ENCODE measurements at places on chromosomes 4 and X. TPM values are rescaled to one million over a fixed set of nuclear protein-coding genes. Genes with fewer than 3 reads are reported as not detected.

DNA sequence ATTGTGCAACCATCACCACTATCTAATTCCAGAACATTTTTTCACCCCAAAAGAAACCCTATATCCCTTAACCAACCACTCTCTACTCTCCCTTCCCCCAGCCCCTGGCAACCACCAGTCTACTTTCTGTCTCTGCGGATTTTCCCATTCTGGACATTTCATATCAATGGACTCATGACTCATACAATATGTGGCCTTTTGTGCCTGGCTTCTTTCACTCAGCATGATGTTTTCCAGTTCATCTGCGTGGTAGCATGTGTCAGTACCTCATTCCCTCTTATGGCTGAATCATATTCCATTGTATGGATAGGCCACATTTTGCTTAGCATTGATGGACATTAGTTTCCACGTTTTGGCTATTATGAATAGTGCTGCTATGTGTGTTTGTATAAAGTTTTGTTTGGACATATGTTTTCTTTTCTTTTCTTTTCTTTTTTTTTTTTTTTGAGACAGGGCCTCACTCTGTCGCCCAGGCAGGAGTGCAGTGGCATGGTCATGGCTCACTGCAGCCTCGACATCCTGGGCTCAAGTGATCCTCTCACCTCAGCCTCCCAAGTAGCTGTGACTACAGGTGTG, 335.4 kb downstream of the BCOR start:
- DNase-seq, result no peak

- no peak for DNase-seq
Observed at GRCh38 chrX:103747163-103747562, 29.5 kb upstream of the PLP1 start.

GPR143 gene
- total RNA-seq, result 1.6 TPM

DNA sequence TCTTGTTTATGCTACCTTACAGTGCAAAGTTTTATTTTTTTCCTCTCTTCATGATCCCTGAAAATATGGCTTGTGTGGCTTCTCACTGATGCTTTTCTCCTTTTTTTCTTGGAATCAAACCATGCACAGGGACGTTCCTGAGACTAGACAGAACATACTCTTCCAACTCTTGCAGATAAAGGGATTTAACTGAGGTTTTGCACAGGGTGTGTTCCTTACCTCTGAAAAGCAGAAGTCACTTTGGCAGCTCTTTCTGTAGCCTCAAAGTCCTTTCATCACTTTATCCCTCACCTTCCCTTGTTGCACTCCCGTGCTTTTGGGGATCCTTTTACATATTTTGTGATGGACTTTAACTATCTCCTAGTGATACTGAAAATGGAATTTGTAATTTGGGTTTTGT, 300.1 kb downstream of the SPRY1 start:
- DNase-seq, result no peak

GRCh38 chrX:93319609-93320008, 353.8 kb downstream of the NAP1L3 start:
- no peak for DNase-seq

DNA sequence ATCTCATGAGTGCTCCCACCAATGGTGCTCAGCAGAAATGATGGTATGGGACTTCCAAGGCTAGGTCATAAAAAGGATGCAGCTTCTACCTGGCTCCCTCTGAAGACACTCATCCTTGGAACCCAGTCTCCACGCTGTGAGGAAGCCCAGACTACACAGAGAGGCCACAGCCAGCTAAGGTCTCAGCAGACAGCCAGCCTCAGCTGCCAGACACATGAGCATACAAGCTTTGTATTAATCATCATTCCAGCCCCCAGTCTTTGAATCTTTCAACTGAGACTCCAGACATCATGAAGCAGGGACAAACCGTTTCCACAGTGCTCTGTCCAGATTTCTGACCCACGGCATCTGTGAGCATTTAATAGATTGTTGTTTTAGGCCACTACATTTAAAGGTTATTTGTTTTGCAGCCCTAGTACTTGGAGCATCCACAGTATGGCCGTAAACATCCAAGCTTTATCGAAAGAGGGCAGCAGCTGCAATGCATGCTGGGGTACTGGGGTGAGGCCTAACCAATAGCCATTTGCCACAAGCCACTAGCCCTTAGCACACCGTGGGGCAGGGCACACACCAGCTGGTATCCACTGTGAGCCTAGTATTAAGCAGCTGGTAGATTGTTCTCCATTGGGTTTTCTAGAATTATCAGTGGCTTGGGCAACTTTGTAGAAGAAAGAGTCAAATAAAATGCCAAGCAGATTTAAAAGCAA, 449.1 kb downstream of the BCOR start:
- no peak for DNase-seq

F11 gene
- not detected for total RNA-seq

DNA sequence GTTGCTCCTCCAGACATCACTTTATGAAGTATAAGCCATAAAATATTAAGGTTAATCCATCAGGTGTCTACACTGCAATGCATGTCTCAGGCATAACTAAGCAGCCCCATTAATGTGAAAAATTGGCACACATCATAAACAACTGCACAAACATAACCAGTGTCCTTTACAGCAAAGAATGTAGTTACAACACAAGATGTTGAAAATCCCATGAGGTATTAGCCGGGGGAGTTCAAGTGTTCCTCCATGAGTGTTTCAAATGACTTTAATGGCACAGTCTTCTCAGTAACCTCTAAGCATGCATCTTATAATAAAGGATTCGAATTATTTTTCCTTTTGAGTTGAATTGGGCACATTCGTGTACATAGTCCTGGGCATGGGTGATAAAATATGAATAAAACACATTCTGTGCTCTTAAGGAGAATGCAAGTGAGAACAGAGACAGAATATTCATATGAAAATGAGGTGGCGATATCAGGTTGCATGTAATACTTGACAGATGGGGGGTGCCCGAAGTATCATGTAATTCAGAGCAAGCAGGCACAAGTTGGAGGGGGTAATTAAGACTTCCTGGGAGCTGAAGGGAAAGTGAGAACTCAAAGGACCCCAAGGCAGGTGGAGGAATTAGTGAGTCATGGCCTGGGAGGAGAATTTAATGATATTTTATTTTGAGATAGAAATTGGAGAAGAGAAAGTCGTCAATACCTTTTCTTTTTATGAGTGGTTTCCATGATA, 18.2 kb upstream of the VCX2 start:
- DNase-seq, result no peak

- DNase-seq, result no peak
Observed at GRCh38 chrX:63058204-63058603, 292.9 kb downstream of the SPIN4 start.

TMEM35A gene
- total RNA-seq, result 6.8 TPM

DNA sequence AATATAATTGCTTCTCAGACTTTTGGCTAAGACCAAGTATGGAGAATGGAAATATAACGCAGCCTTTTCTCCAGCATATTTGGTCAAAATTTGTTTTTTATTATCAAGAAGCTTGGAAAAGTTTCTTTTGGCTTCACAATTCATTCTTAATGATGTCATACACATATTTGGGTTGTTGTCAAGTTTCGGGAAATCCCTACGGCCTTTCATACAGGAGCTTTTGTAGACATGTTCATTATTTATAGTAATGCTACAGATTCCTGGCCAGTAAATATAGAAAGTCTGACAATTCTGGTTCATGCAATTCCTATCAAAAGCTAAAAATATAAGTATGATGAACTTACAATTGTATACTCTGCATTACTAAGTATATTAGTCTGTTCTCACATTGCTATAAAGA, 112.9 kb downstream of the IRF2 start:
- no peak for DNase-seq

DNA sequence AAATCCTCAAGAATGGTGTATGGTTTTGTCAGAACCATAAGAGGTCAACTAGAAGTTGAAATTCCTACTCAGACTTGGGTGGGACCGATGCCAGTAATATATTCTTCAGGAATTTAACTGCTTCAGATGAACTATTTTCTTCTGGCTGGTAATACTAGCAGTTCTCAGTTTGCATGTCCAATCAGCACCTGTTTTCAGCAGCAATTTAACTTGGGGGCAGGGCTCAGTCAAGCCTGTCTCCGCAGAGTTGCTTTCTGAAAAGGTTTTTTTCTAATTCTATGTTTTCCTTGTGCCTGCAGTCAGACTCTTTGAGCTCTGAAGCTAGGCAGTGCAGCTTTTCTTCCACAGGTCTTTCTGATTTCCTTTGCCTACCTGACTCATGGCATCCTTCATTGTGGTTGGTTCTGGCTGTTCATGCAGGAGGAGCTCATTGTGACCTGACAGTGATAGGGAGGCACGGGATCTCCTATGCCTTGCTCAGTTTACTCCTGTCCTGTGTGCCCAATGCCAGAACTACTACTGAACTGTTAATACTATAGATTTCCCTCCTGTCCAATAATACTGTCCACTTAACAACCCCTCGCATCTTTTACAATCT, 17.3 kb upstream of the FMR1 start:
- DNase-seq, result no peak

HEPH gene
- total RNA-seq, result 126 TPM

DNA sequence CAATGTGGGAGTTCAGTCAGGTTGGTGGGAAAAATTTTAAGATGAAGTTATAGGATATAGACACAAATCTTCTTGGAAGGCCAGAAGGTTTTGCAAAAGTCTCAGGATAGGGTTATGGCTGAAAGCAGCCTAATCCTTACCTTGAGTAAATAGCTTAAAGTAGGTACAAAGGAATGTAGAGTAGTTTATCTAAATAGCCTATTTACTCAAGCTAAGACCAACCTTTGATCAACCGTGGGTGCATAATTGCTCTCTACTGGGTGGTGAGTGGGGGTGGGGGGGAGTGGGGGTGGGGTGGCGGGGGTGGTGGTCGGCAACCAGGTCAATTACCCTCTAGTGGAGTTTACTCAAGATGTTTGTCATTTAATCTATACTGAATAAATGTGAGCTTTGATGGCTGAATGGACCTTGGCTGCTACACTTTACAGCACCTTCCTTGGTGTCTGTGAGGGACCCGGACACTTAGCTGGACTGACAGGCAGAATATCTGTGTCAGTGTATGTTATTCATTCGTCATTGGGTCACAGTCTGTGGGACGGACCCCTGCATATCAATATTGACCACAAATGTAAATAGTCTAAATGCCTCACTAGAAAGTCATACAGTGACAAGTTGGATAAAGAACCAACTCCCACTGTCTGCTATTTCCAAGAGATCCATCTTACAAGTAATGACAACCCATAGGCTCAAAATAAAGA, 545.7 kb upstream of the PABPC4L start:
- DNase-seq, result no peak

DNA sequence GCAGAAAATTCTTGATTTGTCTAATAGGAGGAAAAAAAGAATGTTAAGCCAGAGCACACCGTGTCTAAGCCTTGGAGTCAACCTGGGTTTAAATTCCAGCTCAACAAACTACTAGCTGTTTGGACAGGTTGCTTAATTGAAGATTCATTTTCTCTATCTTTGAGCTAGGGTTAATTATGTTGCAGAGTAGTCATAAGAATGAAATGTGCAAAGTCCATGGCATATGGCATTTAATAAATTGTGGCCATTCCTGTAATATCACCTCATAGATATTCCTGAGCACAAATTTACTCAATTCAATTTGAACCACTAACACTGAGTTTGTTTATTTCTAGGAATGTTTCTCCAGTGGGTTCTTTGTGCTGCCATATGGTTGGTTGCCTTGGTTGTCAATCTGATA, 4.6 kb downstream of the TMEM144 start:
- DNase-seq, result no peak
